ENCODE measurements at places on chromosomes 1 and 21.

- DNase-seq: no peak
Measured at GRCh38 chr1:204367956-204368355, 8.2 kb upstream of the PLEKHA6 start.

DNA sequence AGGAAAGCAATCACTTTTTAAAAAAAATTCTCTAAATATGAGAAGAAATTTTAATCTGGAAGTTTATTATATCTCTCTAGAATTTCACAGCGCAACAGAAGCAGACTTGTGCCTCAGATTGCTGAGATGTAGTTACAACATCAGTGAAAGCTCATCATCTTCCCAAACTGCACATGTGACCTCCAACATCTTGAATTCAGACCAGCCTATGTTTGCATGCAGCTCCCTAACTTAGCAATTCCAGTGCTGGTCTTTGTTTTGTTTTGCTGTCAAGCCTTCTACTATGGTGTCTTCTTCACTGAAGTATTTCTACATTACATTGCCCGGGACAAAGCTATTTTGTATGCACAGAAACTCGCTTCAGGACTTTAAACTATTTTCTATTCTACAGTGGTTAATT is 684.8 kb upstream of the PTBP2 start:
- DNase-seq: no peak

DNA sequence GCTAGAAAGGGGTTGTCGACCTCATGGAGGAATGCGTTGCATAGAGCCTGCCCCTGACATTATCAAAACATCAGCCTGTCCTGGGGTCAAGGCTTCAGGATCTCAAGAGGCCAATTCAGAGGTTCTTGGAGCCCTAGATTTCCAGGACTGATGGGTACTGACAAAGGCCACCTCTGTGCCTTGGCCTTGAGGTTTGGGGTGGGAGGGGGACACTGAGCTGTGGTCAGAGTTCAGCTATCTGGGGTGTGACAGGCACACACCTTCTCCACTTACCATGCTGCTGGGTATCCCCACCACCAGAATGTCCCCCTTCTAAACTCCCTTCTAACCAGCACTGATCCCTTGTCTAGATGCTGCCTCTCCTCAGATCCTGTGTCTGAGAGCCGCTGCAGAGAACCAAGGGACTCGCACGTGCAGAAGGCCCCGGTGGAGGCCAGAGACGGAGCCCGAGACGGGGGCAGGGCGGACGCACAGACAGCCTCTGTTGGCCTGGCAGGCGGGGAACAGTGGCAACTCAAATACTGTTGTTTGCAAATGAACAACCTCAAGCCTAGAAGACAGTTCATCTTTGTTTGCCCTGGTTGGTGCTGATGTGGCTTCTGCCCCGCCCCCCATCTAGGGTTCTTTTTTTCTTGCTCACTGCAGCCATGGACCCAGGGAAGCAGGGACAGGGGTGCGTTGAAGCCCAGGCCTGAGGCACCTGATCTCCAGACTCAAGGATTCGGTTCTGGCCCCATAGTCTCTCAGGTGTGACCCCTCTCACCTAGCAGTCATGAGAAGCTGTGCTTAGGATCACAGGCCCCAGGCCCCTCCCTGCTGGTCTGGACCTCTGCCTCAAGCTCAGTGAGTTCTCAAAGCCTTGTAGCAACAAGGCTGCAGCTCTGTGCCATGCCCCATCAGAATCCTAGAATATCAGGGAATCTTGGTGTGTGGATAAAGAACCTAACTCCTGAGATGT is 28.1 kb upstream of the CSF1 start:
- DNase-seq: no peak

DNA sequence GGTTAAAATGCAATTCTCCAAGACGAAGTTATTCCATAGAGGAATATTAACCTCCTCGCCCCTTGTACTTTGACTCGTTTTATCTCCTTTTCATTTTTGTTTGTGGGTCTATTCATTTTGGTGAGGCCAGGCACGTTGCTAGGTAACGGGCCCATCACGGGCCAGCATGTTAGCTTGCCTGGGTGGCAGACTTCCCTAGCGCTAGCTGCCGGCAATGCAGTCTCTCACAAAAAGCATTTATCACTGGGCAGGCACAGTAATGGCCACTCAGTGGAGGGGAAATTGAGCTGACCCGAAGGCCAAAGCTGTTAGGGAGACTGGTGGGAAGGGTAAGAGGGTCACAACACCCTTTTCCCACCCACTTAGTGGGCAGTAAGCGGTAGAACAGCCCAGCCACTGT is 234.4 kb upstream of the FOXD3 start:
- no peak for DNase-seq

GRCh38 chr1:47507881-47508701 is 70.2 kb downstream of the FOXD2 start:
- no peak for DNase-seq

GRCh38 chr1:21804536-21804935 is 7.5 kb upstream of the LDLRAD2 start:
- DNase-seq: no peak

- DNase-seq: no peak
Measured at GRCh38 chr1:12769976-12770505, 3.5 kb upstream of the PRAMEF12 start.

- DNase-seq: no peak
Measured at GRCh38 chr1:20702416-20702815, 15.4 kb downstream of the KIF17 start.

- no peak for DNase-seq
Measured at GRCh38 chr1:226736001-226736907, 2.8 kb downstream of the ITPKB start.

DNA sequence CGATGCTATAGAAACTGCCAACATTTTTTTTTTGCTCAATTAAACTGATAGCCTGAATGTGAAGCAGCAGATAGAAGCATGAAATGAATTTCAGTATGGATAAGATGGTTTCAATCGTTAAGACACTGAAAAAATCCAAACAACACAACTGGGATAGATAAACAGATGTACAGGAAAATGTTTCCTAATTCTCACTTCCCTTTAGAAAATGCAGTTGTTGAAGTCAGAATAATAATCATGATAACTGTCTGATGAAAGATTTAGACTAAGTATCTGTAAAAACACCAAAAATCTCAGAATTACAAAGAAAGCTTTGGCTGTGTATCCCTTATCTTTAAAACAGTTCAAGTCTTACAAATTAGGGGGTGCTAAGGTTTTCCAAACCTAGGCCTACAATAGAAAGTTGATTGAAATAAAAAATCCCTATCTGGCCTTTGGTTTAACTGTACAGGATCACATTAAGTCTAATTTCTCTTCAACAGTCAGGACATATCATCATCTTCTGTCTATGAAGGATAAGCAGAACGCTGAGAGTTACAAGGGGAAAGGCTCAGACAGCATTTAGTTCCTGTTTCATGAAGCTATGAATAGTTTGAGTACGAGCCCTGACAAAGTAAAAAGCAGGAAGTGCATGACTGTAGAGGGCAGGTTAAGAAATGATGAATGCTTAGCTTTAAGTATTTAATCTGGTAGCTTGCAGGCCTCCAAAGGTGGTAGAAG is 203.2 kb downstream of the APP start:
- no peak for DNase-seq

DNA sequence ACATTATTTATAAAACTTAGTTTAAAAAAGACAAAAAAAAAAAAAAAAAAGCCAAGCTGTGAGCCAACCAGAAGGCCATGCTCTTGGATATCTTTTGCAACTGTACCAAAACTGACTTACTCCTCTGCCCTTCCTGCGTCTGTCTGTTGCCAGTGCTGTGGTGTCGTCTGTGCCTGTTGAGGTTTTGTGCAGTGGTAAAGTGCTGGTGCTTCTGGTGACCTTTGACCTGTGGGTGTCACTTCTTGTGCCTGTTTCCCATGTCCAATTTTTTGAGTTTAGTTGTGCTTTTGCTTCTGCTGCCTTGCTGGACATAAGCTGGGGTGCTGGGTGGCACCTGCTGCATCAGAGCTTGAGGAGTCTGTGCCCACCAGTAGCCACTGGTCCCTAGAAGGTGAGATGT is 41.4 kb downstream of the RNF187 start:
- no peak for DNase-seq

- DNase-seq: no peak
Measured at GRCh38 chr1:26155370-26156284, 3.3 kb upstream of the FAM110D start.

- DNase-seq: no peak
Measured at GRCh38 chr1:110682898-110683297, 8.2 kb upstream of the KCNA3 start.

- DNase-seq: no peak
Measured at GRCh38 chr1:208211921-208212843, 32.0 kb downstream of the PLXNA2 start.

DNA sequence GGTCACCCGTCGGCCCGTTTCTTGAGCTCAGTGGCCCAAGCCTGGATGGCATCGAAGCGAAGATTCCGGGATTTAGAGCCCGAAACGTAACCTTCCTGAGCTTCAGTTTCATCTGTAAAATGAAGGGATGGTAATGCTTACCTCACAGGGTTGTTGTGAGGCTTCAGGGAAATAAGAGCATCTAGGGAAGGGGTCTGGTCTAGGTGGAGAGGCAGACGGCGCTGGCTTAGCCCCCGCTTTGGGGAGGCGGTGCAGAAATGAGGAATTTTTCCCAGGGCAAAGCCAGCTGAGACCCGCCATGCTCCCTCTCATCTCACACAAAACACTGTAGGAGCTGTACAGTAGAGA is 717 bp upstream of the MYCL start:
- no peak for DNase-seq

- DNase-seq: no peak
Measured at GRCh38 chr1:1325288-1326074, 879 bp downstream of the CPTP start.

- DNase-seq: no peak
Measured at GRCh38 chr1:203189951-203190352, 3.4 kb upstream of the CHI3L1 start.

- no peak for DNase-seq
Measured at GRCh38 chr1:31381394-31382294, 8.8 kb upstream of the FABP3 start.

- DNase-seq: no peak
Measured at GRCh38 chr1:202221911-202222909, 28.6 kb downstream of the LGR6 start.

GRCh38 chr1:43708002-43708410 is 670 bp downstream of the ST3GAL3 start:
- DNase-seq: peak; percentile 71

DNA sequence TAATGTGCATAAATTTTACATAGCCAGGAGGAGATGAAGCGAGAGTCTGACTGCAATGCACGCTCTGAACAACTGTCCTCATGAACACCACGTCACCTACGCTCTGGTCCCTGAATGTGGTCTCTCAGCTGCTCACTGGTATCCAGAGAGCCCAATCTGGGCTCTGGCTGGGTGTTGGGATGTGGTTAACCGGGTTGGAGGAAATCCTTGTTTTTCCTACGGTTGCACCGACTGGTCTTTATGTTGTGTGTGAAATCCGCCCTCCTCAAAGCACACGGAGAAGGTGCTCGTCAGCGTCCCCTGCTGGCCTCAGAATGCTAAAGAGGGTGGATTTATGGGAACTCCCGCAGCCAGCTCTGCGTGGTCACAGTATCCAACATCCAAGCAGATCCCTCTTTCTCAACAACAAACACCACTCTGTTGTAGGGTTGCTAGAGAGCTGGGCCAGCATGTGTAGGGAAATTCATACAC is 51.8 kb upstream of the FAM89A start:
- DNase-seq: no peak

DNA sequence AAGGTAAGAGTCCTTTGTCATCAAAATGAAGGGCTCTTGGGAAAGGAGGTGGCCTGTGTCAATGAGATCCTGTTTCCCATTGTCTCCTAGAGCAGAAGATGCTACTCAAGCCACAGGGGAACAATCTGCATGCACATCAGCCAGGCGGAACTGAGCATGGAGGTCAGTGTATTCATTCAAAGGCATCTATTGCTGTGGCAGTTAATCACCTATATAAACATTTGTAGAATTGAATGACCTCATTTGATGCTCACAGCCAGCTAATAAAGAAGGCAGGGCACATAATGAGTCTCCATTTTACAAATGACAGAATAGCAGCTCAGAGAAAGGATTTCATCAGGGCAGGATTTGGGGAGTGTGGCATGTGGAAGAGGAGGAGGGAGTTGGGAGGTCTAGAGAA is 5.7 kb upstream of the FYB2 start:
- DNase-seq: no peak

- no peak for DNase-seq
Measured at GRCh38 chr1:67239738-67240137, 67.9 kb upstream of the IL12RB2 start.

Data from type B pancreatic cell (in vitro differentiated cells).